ENCODE measurements at places on chromosomes 16 and 17. TPM values are rescaled to one million over a fixed set of nuclear protein-coding genes. Genes with fewer than 3 reads are reported as not detected.

The PIPOX gene
- 2.3 TPM for total RNA-seq

The CES5A gene
- not detected for total RNA-seq

The KCNAB3 gene
- 0.49 TPM for total RNA-seq

The KRT9 gene
- 0.06 TPM for total RNA-seq

The KRTAP2-3 gene
- not detected for total RNA-seq

The ESRP2 gene
- total RNA-seq: 0.16 TPM

The NECAB2 gene
- not detected for total RNA-seq

The KCNH6 gene
- 0.06 TPM for total RNA-seq

The C16orf92 gene
- total RNA-seq: not detected

The KRTAP9-8 gene
- total RNA-seq: not detected

The SEPTIN1 gene
- total RNA-seq: not detected

The HOXB6 gene
- 10.2 TPM for total RNA-seq

The NPIPA2 gene
- 1.3 TPM for total RNA-seq

The GEMIN4 gene
- total RNA-seq: 7.9 TPM

The USP43 gene
- total RNA-seq: not detected

The FBXO39 gene
- total RNA-seq: 7.1 TPM

The FDXR gene
- 49.1 TPM for total RNA-seq

The NOD2 gene
- total RNA-seq: 0.16 TPM

The SEC14L5 gene
- total RNA-seq: 0.06 TPM

The NPIPA3 gene
- total RNA-seq: 0.16 TPM

The ERN2 gene
- not detected for total RNA-seq

The TAOK2 gene
- total RNA-seq: 119 TPM

The MT3 gene
- total RNA-seq: not detected

The METRNL gene
- total RNA-seq: 82.5 TPM

The PPY gene
- not detected for total RNA-seq

The CCDC40 gene
- 3.2 TPM for total RNA-seq

The MMP28 gene
- 11.0 TPM for total RNA-seq

The NOS2 gene
- not detected for total RNA-seq

The ZNF652 gene
- total RNA-seq: 5.5 TPM

The SLC5A10 gene
- under 0.01 TPM for total RNA-seq

The DNAH2 gene
- 0.49 TPM for total RNA-seq

The ADAMTS18 gene
- 82.4 TPM for total RNA-seq

The SNX20 gene
- not detected for total RNA-seq

The CDH13 gene
- 78.2 TPM for total RNA-seq

The CALCOCO2 gene
- 36.9 TPM for total RNA-seq

The ITGAX gene
- total RNA-seq: 0.31 TPM

The B4GALNT2 gene
- total RNA-seq: under 0.01 TPM

The PRAC1 gene
- not detected for total RNA-seq

The CDT1 gene
- total RNA-seq: 8.5 TPM

The MILR1 gene
- 3.5 TPM for total RNA-seq

The TNFSF13 gene
- 0.81 TPM for total RNA-seq

The STARD3 gene
- total RNA-seq: 35.8 TPM

The C17orf67 gene
- 3.3 TPM for total RNA-seq

The CALB2 gene
- total RNA-seq: not detected

The CD300H gene
- not detected for total RNA-seq

The RSKR gene
- total RNA-seq: 3.7 TPM

The PALB2 gene
- total RNA-seq: 4.7 TPM

The LGALS9B gene
- total RNA-seq: not detected

The MYH1 gene
- total RNA-seq: not detected

The PPM1E gene
- total RNA-seq: 0.06 TPM

The MYH2 gene
- not detected for total RNA-seq

Measured in bladder microvascular endothelial cell (primary cell).